ENCODE measurements at places on chromosomes 2 and 18. TPM values are rescaled to one million over a fixed set of nuclear protein-coding genes. Genes with fewer than 3 reads are reported as not detected.

SFTPB gene
- not detected for total RNA-seq

GRCh38 chr2:201130524-201131186 lies 14.7 kb downstream of the CFLAR start:
- peak overlapping the region; percentile 99 for H3K27ac ChIP-seq
- H3K27me3 ChIP-seq = no peaks in the 10 kb centered on the region
- H3K4me1 ChIP-seq = peaks cover 56% of the 10 kb centered on the region
- DNase-seq = peak; percentile 45

CNTNAP5 gene
- not detected for total RNA-seq

- H3K36me3 ChIP-seq = no peaks in the 10 kb centered on the region
- H3K4me3 ChIP-seq = no peak overlapping the region
- no peaks in the 10 kb centered on the region for H3K27me3 ChIP-seq
Observed at GRCh38 chr2:218618102-218618860, 10.6 kb downstream of the PLCD4 start.

- H3K27ac ChIP-seq = no peak overlapping the region
- no peak overlapping the region for H3K4me3 ChIP-seq
- no peaks in the 10 kb centered on the region for H3K36me3 ChIP-seq
- peaks cover 7% of the 10 kb centered on the region for H3K27me3 ChIP-seq
- no peak for DNase-seq
Observed at GRCh38 chr2:109727929-109728447, 66.1 kb upstream of the RGPD5 start.
